Stimulated activated CD8-positive, alpha-beta memory T cell treated with anti-CD3 and anti-CD28 coated beads, Interleukin-7, amount 100 ng/mL, for 1 hour (primary cell): ENCODE measurements at places on chromosomes 2 and 18.

- no peak for DNase-seq
Measured at GRCh38 chr2:223563462-223563861, 38.7 kb downstream of the SCG2 start.

DNA sequence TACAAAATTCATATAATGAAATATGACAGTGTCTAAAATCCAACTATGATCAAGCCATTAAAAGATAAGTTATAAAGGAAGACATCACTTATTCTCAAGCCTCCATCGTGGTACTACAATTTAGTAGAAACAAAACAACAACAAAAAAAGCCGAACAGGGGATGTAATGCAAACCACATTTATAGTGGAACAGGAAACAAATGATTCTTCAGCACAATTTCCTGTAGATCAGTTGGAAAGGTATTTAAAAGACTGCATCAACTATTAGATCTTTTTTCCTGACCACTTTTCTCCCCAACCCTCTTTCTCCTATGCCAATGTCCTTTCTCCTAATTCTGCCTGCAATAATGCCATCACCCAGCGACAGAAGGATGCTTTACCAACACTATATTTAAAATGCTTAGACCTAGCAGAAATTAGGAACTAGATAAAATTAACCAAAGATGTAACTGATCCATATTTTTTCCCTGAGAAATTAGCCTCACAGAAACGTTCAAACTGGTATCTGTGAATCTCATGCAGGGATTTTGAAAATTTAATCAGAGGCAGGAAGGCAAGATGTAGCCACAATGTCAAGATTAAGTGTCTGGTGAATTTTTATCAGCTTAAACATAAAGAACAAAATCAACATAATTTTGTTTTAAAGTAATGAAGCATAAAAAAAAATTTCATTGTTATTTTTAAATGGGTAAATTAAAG is 271.4 kb downstream of the TCF4 start:
- no peak for DNase-seq

DNA sequence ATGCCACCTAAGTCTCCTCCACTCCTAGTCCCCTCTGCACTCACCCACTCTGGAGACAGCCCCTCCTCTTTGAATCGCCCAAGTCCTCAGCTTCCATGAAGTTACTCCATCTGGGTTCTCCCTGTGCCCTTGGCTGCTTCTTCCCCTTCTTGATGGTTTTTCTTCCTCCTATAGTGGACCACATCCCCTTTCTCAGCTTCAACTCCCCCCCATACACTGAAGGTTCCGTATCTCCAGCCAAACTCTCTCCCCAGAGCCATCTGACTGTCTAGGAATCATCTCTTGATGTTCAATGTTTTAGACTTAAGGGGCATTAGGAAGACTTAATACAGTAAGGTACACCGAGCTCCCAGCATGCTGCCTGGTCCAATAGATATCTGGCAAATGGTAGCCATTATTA is 39.6 kb downstream of the EMX1 start:
- DNase-seq = no peak

DNA sequence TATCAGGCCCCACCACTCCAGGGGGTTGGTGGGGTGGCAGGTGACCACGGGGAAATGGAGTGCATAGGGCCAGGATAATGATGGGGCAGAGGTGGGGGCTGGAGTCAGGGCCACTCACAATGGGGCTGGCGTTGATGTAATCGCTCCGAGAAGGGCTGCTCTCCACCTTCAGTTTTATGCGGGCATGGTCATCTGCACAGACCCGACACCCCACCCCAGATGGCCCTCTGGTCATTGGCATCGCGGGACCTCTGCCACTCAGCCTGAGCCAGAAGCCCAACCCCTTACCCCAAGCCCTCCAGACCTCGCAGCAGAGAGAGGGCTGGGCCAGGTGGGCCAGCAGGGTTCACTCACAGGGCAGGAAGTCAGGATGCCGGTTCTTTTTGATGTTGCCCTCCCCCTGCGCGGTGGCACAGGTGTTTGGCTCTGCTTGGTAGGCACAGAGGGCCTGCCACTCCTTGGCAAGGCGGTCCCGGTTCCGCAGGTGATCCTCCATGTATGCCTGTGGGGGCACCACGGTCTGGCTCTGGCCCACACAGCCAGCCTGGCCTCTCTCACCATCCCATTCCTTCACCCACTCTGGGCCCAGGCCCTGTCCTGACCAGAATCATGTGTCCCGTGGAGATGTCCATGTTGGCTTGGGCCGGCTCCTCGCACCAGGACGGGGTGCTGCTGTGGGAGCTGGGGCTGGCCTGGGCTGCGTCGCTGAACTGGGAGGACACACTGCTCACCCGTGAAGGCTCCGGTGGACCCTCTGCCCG is 12.4 kb downstream of the PTPRN start:
- DNase-seq = no peak

DNA sequence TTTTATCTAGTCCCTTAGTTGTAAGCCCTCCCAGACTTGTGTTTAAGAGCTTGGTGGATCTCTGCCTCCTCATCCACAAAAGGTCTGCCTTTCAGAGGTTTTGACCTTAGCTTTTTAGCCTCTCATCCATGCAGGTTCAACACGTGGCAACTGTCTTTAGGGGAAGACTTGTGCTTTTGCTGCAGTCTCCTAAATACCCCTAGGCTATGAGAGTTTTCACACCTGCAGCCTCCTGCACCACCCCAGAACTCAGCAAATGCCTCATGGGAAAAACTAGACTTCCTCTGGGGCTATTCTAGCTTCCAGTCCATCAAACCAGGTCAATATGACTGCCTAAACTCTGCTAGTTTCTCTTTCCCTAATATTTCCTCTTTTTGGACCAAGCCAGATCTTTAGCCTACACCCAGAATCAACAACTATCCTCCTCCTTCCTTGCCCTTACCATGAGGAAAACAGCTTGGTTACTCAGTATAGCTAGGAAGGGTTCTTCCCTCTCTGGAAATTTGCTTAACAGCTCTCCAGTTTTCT is 132.3 kb upstream of the RIOK3 start:
- DNase-seq = no peak

DNA sequence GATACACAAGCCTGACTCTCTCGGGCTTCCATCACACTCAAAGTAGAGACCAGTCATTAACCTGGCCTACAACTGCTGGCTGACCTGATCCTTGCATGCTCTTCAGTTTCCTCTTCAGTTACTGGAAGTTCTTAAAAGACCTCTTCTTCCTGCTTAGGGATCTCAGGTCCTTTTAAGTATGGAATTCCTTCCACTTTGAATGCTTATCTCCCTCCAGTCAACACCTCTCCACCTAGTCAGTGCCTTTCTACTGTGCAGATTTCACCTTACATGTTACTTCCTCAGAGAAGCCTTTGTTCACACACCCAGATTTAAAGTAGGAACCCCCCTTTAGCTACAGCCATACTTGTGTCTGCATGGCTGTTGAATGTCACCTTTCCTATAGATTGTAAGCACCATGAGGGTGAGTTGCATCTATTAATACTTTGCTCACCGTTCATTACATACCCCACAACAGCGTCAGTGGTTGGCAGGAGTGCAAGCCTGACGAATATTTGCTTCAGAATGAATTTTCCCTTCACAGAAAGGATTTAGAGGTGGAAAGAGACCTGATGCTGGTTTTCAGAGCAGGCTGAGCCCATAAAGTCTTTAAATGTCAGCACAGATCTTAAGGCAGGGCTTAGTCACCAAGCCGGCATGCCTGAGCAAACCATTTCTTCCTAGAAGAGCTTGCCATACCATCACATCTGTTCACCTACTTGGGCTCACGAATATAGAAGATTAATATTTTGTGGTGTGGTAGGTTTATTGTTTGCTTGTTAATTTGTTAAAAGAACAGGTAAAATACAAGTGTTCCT is 90.1 kb downstream of the ACVR1 start:
- DNase-seq = no peak

DNA sequence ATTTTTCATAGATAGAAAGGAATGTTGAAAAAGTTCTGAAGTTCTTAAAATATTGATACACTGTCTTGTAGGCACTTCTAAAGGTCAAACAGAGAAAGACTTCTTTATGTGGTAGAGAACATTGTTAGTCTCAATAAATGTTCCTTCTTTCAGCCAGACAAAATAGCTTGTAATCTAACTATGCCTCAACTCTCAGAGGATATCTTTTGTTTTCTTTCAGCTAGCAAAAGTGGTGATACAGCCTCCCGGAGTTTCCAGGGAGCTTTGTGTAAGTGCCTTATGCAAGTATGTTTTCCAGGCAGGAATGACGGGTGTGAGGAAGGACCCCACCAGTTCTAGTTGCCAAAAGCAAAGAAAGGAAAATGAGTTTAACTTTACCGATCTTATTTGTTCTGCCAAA is 452.1 kb upstream of the ST6GAL2 start:
- no peak for DNase-seq

DNA sequence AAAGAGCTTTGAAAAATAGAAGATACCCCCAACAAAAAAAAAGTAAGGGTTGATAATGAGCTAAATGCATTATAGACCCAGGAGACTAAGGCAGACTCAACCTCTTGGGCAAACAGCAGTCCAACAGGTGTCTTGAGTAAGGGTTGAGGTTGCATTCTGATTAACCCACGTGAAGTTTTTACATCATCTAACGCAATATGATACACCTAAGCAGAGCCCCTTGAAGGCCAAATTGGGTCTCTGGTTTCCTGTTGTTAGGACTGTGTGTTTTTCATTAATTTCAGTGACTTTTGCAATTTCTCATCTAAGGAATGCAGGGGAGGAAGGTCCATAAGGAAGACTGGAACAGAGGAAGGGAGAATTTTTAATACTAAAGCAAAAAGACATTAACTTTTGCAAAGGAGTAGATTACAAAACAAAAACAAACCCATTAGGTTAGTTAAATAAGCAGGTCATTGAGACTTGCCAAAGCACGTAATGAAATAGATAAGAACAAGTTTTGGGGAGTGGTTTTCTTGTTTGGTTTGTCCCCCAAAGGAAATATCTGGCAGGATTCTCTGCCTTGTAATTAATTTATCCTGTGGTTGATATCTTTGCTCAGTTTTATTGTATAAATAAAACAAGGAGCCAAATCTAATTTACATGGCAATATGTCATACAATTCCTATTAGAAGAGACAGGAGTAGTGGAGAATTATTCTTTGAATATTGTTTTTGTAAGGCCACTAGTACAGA is 244.3 kb downstream of the ETAA1 start:
- DNase-seq = no peak

- no peak for DNase-seq
Measured at GRCh38 chr2:202718614-202719013, 83.8 kb downstream of the FAM117B start.

DNA sequence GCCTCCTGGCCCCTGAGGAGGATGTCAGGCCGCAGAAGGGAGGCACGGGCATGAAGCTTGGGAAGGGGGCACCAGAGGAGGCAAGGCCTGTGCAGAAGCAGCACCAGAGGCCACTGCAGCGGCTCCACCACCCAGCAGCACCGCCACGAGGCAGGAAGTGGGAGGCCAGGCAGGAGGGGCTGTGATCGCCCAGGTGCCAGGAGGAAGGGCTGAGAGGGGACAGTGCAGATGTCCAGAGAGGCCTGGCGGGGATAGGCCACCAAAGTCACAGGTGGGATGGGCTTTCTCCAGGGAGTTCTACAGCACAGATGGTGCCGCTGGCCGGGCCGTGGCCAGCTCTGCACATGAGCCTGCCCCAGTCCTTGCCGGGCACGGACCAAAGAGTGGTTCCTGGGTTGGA is 6.0 kb upstream of the ALPI start:
- no peak for DNase-seq

- DNase-seq = peak; percentile 35
Measured at GRCh38 chr2:46650556-46651001, 171.2 kb downstream of the TMEM247 start.

GRCh38 chr2:215419769-215420470 is 15.9 kb downstream of the FN1 start:
- no peak for DNase-seq

GRCh38 chr2:59986511-59986910 is 566.9 kb downstream of the BCL11A start:
- no peak for DNase-seq

DNA sequence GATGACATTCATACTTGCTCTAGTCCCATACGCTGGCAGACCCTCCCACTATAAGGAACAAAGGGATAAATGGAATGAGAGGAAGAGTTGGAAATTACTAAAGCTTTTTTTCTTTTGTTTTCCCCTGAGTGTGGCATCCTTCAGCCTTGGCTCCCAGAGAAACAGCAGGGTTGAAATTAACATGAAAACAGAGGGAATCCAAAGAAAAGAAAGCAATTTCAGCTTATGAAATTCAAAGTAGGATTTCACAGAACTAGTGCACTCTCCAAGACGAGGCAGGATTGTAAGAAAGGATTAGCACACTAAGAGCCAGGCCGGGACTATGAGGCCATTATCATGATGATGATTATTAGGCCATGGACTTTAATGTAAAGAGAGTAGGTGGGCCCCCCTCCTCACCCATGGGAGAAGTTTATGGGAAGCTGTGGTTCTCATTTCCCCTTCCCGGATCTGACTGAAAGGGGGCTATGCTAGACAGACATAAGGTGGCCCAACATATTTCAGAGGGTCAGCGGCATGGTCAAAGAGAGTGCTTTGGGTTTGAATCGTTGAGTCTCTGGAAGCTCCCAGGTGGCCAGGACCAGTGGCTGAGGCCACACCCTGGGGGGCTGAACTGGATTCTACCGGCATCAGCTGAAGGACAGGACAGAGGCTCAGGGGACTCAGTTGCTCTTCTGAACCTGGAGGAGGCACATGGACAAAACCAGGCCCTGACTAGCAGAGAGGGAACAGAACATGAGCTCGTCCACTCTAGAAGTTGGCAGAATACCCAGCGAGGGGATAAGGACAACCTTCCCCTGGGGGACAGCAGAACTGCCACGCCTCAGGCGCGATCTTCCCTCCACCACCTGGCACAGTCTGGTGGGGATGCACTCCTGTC is 100.1 kb upstream of the ARL4C start:
- no peak for DNase-seq

DNA sequence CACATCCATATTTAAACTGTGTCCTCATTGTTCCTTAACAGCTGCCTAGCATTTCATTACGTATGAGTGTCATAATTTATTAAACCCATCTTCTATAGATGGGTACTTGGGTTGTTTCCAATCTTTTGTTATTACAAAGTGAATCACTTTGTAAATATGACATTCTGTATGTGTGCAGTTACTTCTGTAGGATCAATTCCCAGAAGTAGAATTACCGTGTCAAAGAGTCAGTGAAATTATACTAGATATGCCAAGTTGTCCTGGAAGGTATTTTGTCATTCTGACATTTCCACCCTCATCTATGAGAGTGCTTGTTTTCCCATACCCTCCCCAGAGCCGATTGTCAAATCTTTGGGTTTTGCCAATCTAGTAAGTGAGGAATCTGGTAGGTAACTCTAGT is 194.5 kb upstream of the APCDD1 start:
- no peak for DNase-seq

- DNase-seq = no peak
Measured at GRCh38 chr18:75409806-75410205, 17.7 kb downstream of the SMIM21 start.

DNA sequence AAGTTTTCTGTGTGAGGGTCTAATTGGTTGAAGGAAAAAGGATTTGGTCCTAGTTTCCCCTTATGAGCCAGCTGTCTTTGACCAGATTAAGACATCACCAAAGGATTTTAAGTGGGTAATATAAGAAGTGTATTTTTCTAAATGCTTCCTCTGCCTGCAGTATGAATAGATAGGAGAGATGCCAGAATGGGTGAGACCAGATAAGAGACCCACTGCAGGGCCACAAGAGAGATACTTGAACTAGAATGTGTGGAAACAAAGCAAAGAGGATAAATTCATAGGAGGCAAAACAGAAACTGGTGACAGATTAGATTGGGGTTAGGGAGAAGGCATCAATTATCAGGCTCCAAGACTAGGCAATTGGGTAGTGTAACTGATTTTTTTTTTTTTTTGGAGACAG is 1.1 kb upstream of the HDHD2 start:
- DNase-seq = no peak
